ENCODE measurements at places on chromosomes 2 and 18. TPM values are rescaled to one million over a fixed set of nuclear protein-coding genes. Genes with fewer than 3 reads are reported as not detected.

DNA sequence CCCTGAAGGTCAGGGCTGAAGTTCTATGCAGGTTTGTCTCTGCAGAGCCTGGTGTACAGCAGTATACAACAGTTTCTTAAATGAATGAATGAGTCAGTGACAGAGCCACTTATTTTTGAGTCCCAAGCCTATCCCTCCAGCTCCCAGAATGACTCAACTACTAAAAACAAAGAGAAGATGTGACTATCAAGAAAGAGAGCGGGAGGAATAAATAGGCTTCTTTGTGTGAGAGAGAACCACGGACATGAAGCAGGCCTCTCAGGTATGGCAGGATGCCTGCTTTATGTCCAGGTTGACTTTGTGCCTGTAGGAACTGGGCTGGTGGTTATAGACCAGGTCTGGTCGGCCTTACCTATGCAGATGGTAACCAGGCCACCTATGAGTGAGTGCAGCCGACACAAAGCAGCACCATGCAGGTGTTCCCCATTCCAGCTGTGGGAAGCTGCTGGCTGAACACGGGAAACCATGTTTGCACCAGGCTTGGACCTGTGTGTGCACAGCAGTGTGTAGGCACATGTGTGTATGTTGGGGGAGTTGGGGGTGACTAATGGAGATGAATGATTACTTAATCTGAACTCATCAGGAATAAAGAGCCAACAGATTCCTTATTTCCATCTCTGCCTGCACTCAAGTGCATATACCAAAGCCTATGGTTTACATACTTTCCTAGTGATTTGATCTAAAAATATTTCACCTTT, 171.0 kb downstream of the OSR1 start:
- no peak for DNase-seq

GRCh38 chr2:70703900-70704549, 64.0 kb downstream of the ADD2 start:
- peak; percentile 29 for DNase-seq

DNA sequence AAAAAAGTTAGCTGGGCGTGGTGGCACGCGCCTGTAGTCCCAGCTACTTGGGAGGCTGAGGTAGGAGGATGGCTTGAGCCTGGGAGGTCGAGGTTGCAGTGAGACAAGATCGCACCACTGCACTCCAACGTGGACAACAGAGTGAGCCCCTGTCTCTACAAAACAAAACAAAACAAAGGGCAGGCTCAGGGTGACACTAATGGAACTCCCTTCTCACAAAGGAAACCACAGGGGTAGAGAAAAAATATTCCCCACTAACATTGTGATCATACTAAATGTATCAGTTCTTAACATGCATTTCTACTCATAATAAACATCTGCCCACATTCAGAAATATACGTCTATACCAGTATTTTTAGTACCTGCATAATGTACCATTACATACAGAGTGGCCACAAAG, 21.1 kb downstream of the STAM2 start:
- no peak for DNase-seq

GRCh38 chr2:1745171-1746023, 1.1 kb upstream of the PXDN start:
- no peak for DNase-seq

Gene PSMA8
- 1.1 TPM for total RNA-seq

Gene TPO
- not detected for total RNA-seq

Gene CD8B2
- total RNA-seq: 7.0 TPM

Gene COBLL1
- total RNA-seq: not detected

Gene PPP1R1C
- total RNA-seq: not detected

Gene KLHL41
- total RNA-seq: not detected

Gene ACVR2A
- 1.6 TPM for total RNA-seq
